T-helper 17 cell (primary cell): ENCODE measurements at places on chromosomes 5 and 9.

DNA sequence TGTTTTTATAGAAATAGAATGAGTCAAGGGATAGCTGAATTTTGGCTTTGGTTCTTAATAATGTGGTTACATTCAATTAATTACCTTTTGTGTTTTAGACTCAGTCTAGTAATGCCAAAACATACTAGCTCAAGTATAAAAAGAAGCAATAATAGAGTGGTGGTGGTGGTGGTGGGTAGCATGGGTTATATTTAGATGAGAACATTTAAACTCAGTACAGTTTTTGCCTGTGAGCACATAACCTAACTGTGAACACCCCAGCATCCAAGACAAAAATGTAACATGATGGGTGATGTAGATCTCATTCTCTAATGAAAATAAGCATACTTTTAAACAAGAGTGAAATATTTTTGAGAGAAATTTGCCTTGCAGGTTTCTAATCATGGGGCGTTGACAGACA is 14.2 kb downstream of the CPEB4 start:
- no peak for DNase-seq

- no peak for DNase-seq
Observed at GRCh38 chr5:161190778-161191177, 338.8 kb upstream of the ATP10B start.

- no peak for DNase-seq
Observed at GRCh38 chr9:88949961-88950340, 41.3 kb upstream of the S1PR3 start.

DNA sequence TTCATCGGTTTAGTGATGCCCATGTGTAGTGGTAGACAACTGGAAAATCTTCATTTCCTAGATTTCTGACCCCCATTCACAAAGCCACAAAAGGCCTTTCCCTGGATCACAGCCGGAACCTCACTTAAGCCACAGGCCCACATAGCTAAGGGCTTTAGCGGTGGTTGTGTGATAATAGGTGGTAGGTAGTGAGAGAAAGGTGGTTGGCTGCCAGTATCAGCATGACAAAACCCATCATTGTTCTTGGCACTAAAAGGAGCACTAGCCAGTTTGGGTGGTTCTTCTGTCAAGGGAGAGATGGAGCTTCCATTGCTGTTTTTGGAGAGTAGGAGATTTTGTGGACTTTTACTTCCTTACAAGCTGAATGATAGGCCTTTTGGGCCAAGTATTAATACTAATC is 9.7 kb upstream of the SLC36A2 start:
- no peak for DNase-seq

DNA sequence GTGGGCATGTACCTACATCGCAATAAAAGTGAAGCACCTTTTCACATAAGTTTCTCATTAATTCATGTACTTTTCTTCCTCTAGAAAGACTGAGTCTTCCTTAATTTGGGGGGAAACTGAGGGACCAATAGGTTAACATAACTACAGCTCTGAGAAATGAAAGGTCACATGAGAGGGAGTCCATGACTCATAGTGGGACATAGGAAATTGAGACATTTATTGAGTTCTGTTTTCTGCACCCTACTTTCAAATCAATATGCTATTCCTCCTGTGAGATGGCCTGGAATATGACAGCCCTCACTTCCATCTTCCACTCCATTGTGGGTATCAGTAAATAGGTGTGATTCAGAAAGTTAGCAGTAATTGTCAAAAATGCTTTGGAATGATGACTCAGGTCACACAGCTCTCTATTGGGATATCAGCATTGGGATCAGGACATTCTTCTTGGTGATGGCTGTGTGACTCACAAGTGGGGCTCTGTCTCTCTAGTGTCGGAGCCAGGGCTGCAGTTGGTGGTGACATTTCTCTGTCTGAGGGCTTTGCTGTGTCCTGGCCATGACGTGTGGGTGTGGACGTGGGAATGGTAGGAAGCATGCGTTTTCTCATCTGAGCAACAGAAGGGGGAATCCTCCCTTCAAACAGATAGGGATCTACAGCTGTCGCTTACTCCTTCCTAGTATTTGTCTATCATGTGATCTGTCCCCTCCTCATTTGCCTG is 125.0 kb downstream of the TRIO start:
- DNase-seq, result no peak

DNA sequence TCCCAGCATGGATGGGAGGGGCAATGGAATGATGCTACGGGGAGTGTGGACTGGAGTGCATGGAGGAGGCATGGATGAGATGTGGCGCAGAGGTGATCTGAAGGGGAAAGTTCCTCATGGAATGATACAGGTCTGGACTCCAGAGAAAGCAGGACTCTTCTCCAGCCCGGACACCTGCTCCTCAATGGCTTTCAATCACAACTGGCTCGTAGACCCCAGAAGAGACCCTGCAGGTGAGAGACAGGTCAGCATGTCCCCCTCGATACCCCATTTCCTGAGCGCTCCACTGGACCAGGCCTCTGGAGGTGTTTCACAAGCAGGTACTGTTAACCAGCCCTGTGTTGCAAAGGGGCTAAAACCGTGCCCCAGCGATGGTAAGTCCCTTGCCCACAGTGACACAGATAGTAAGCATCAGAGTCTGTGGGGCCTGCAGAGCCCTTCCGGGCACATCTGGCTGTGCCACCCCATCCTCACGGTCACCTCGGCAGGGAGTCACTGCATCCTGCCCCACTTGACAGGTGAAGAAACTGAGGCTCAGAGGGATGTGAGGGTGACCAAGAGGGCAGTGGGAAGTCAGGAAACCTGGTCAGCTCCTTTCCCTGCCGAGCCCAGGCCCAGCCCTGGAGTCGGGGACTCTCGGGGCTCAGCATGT is 5.5 kb upstream of the DPM2 start:
- DNase-seq, result no peak

- no peak for DNase-seq
Observed at GRCh38 chr9:22201256-22201655, 192.2 kb upstream of the CDKN2B start.

DNA sequence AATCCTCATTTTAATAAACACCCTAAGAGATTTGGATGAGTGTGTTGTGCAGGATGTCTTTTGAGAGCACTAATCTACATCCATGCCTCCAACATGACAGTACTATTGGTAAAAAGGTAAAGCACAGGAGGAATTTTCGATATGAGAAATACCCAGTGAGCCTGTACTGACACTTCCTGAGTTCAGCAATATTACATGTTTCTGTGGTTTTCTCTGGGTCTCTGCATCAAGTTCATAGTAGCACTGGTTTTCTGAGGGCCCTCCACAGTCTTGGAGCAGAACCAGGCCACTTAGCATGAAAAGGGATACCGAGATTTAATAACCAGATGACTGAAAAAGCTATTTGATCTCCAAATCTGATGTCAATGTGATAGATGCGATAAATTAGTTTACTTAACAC is 524.1 kb downstream of the TMEM38B start:
- DNase-seq, result no peak

DNA sequence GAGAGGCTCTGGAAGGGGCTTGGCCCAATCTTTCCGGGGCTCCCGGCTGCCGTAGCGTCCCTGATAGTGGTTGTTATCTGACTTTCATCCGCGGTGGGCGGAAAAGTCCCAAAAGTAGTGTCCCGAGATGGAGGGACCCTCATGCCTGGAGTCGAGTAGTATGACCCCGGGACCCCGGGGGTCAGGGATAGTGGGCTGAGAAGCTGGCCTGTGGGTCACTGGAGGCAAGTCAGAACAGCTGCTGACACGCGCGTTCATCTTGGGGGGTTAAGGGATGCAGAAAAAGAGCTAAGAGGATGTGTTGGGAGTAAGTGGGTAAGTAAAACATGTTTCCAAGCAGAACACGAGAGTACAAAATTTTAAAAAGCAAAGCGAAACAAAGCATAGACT is 123.4 kb downstream of the TMEM161B start:
- no peak for DNase-seq

GRCh38 chr9:108924466-108924865 is 9.5 kb downstream of the ELP1 start:
- DNase-seq, result no peak

DNA sequence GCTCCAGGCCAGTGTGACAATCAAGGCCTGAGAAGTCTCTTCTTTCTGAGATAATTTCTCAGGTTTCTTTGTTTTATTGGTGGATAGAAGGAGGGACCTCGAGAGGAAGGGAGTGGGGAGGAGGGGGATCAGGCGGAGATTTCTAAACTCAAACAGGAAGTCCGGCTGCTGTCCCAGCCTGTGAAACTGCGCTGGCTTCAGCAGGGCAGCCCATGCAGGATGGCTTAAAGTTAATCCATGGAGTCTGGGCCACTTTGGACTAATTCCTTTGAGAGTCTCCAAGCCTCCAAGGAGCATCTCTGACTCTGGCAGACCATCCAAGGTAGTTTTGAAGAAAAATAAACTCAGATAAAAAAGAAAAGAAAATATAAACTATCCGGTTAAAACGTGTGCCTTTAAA is 378.5 kb downstream of the MLLT3 start:
- no peak for DNase-seq

GRCh38 chr5:122844136-122844909 is 1.1 kb upstream of the SNX24 start:
- no peak for DNase-seq

DNA sequence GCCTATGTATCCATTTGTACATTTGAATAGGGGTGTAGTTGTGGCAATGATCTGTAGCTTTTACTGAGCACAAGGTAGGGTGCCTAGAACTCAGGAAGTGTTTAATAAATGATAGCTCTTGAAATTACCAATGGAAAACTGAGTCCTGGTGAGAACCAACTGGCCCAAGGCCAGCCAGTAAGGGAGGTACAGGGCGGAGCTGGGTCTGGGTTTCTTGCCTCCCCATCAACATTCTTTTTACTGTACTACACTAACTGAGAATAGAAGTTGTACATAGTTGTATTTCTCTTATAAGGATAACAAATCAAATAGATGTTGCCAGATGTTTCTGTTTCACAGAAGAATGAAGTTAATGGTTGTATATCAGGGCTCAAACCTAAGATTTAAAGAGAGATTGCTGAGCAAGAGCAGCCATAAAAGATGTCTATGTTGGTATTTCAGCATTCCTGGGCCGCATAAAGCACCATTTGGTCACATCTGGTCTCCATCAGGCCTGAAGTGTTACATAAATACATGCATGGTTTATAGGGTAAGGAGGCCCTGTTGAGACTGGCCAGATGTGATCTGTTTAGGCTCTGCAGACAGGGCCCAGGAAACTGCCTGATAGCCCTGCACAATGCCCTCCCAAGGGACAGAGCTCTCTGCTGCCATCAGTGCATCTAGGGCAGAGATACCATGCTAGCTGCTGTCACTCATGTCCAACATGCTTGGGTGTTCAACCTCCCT is 210.5 kb downstream of the NXNL2 start:
- DNase-seq, result no peak

- no peak for DNase-seq
Observed at GRCh38 chr5:133321833-133322420, 270.1 kb downstream of the HSPA4 start.

DNA sequence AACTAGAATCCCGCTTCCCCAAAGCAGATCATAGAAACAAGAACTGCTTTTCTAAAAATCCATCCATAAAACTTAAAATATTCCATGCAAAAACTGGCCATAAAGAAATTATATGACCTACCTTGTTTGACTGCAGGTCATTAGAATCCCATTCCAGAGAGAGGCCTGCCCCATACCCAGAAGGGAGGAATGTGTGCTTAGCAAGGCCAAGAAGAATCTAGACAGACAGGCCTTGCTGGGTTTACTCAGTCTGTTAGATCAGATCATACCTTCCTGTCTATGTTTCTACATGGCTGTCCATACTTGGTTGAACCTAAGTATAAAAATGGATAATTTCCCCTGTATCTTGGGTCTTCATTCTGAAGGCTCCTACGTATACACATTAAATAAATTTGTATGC is 358.8 kb upstream of the TRPC7 start:
- DNase-seq, result no peak

- no peak for DNase-seq
Observed at GRCh38 chr9:133886563-133887501, 105.3 kb downstream of the VAV2 start.

GRCh38 chr9:137482094-137482781 is 23.1 kb upstream of the NSMF start:
- no peak for DNase-seq

GRCh38 chr5:132425009-132425937 is 55.8 kb downstream of the SLC22A5 start:
- DNase-seq, result peak; percentile 56

GRCh38 chr9:130387905-130388304 is 56.9 kb upstream of the ASS1 start:
- DNase-seq, result no peak

GRCh38 chr5:53350991-53351770 is 129.2 kb upstream of the FST start:
- DNase-seq, result no peak

GRCh38 chr5:19179571-19179970 is 808.4 kb downstream of the CDH18 start:
- DNase-seq, result no peak

DNA sequence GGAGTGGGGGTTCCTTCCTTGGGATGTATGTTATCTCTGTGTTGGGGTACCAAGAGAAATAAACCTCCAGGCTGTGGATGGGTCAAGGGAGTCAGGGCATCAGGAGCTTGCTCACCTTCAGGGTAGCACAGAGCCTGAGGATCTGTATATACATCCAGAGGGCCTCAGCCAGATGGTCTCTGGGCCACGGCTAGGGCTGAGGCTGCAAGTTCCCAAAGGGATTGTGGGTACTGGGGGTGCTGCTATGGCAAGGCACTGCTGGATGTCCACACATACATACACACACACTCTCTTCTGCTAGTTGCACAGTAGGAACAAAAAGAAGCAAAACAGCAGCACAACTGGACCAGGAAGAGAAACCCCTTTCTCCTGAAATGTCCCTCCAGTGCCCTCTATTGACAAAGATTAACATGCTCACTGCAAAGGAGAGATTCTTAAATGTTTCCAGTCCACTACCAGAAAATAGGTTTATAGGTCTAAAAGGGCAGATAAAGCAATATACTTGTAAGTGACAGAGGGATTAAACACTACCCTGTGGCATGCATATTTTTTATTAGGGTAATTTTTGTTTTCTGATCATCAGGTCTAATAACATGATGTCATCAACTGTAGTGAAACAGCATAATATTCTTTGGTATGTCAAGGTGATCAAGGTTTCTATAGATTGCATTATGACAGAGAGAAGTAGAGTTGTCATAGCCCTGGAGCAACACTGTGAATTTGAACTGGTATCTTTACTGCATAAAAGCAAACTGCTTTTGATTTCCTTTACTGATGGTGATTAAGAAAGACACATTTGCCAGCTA is 56.3 kb upstream of the KCNN2 start:
- DNase-seq, result no peak

DNA sequence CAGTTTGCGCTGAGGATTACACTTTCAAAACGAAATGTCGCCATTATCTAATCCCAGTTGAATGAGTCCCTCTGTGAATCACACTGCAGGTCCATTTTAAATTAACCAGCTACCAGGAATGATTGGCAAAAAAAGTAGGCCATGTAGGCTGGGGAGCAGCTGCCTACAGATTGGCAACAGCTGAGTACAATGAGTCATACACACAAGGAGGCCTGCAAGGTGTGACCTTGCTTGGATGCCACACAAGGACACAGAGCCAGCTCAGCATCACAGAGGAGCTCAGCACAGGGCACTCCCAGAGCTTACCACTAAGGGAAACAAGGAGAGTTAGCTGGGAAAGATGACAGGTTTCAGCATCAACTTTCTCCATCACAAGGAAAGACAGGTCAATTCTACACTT is 12.9 kb downstream of the HAVCR1 start:
- DNase-seq, result no peak
